ENCODE measurements at places on chromosomes 4 and X. TPM values are rescaled to one million over a fixed set of nuclear protein-coding genes. Genes with fewer than 3 reads are reported as not detected.

Gene CTAG1B
- not detected for polyA plus RNA-seq

Gene PCSK1N
- 0.67 TPM for polyA plus RNA-seq

DNA sequence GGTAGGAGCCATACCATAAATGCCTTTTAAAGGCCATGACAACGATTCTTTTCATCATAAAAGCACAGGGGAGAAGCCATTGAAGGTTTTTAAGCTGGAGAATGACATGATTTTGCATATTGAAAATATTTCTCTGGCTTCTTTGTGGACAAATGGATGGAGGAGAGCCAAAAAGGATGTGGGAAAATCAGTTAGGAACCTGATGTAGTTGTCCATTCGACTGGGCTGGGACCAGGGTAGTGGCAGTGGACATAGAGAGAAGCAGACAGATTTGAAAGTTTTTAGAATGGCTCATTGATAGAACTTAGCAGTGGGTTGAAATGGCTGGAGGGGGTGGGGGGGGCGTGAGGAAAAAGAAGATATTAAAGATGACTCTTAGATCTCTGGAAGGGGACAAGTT lies 19.7 kb upstream of the MSN start:
- DNase-seq, result no peak

Gene TCP11X2
- polyA plus RNA-seq, result not detected

GRCh38 chr4:16136311-16136710 lies 52.5 kb upstream of the PROM1 start:
- DNase-seq, result no peak

DNA sequence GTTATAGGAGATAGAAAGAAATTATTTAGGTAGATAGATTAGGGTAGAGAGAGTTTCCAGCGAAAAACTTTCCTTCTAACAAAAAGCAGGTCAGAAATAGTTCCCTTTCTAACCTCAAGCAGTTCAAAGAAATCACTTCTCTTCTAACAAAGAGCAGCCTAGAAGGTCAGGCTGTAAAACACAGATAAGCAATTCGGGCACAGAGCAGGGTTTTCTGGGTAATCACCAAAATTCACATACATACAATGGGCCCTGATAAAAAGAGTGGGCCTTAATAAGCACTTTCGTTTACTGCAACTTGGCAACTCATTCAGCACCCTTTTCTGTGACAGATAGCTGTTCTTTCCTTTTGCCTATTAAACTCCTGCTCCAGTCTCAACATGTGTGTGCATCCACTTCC lies 13.4 kb upstream of the NAF1 start:
- DNase-seq, result no peak

GRCh38 chrX:139889760-139890159 lies 43.1 kb downstream of the ATP11C start:
- DNase-seq, result no peak

DNA sequence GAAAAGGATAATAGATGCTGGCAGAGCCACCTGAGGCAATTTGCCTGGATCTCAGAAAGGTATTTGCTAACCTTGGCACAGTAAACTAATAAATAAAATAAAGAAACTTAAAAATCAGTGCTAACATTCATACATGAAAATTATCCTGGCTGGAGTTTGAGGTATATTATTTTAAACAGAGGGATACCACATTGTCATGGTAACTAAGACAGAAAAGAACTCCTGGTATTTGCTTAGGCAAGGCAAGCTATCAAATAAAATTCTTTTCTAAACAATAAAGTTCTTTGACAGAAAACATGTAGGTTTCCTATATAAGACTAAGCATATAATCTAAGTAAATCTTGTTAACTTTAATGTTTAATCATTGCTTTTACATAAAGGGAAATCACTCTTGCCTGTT lies 218.8 kb downstream of the MAGEB17 start:
- DNase-seq, result no peak

Gene MXRA5
- polyA plus RNA-seq, result 8.2 TPM

Gene CT45A1
- polyA plus RNA-seq, result not detected

GRCh38 chrX:25007059-25008053 lies 8.4 kb downstream of the ARX start:
- DNase-seq, result no peak

- DNase-seq, result peak; percentile 50
Observed at GRCh38 chrX:19904778-19905367, 17.5 kb upstream of the SH3KBP1 start.

- no peak for DNase-seq
Observed at GRCh38 chr4:105541420-105541819, 11.0 kb upstream of the ARHGEF38 start.

GRCh38 chr4:26039639-26040359 lies 125.8 kb downstream of the SMIM20 start:
- DNase-seq, result no peak

- no peak for DNase-seq
Observed at GRCh38 chr4:178081176-178081575, 638.9 kb upstream of the AGA start.

GRCh38 chrX:102934624-102935023 lies 2.4 kb upstream of the RAB40AL start:
- DNase-seq, result peak; percentile 2

GRCh38 chrX:148784856-148785255 lies 284.4 kb downstream of the AFF2 start:
- no peak for DNase-seq

Gene SORBS2
- 1.6 TPM for polyA plus RNA-seq

DNA sequence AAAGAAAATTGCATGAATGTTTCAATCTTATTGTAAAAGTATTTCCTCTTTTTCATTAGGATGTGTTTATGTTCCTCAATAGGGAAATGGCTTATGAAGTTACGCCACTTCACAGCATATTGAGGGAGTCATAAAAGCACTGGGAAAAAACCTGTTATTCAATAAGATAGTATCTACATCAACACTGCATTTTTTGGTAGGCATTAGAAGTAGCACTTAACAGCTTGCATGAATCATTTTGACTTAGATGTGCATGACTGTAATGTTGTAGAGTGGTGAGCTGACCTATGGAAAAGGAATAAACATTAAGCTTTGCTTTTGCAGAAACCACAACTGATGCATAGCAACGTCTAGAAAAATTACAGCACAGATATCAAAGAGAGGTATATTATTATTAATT lies 111.2 kb upstream of the GRXCR1 start:
- no peak for DNase-seq

Gene SSX4B
- polyA plus RNA-seq, result not detected

Gene CPZ
- 3.8 TPM for polyA plus RNA-seq

GRCh38 chrX:124726292-124726691 lies 379.9 kb downstream of the SH2D1A start:
- no peak for DNase-seq

- DNase-seq, result no peak
Observed at GRCh38 chr4:181870326-181870725, 372.9 kb upstream of the TENM3 start.

GRCh38 chrX:123215397-123216089 lies 31.5 kb downstream of the GRIA3 start:
- DNase-seq, result no peak

DNA sequence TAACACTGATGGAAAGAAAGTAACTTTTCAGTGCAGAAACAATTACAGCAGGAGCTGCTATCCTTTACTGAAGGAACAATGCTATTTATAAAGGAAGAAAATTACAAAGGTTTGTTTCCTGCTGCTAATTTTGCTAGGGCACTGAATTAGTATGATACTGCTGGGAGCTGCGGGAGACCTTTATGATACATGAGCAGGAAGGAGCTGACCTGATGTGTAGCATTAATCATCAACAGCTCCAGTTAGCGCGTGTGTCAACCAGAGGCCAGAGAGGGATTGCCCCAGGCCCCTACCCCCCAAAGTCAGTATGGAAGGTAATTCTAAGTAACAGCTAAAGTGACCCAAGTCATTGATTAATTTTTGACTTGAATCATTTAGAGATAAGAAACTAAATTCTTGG lies 728.9 kb downstream of the PCDH18 start:
- DNase-seq, result no peak

DNA sequence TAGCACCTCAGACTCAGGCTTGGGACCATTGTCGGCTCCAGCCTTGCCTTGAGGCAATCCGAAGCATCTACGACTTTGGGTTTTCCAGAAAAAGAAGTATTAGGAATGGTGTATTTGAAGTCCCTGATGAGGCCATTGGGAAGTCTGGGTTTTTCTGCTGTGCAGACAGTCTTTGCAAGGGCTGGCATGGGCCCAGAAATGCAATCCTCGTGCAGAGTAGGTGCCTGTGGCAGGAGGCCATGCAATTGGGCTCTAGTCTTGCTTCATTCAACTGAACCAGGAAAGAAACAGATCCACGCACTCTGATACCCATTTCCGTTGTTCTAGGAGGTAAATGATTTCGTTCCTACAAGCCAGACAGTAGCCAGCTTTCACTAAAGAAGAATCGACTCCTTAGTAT lies 12.4 kb downstream of the ZFP92 start:
- no peak for DNase-seq

DNA sequence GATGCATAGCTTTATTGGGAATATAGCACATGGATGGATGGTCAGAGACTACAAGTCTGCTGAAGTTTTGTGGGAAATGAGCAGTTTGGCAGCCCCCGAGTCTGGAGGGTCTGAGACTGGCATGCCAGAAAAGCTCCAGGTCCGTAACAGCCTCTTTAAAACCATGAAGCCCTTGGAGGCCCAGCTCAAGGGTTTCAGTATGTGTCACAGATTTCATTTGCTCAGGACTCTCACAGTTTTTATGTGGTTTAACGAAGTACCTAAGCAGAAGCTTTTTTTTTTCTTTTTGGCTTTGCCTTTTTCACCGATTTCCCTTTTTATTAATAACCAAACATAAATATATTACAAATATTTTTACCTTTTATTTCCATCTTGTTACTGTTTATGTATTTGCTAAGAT lies 30.6 kb upstream of the TMEM184C start:
- DNase-seq, result no peak

- no peak for DNase-seq
Observed at GRCh38 chr4:133102612-133103409, 46.3 kb upstream of the PCDH10 start.

GRCh38 chr4:188008377-188008776 lies 12.8 kb downstream of the ZFP42 start:
- DNase-seq, result no peak

DNA sequence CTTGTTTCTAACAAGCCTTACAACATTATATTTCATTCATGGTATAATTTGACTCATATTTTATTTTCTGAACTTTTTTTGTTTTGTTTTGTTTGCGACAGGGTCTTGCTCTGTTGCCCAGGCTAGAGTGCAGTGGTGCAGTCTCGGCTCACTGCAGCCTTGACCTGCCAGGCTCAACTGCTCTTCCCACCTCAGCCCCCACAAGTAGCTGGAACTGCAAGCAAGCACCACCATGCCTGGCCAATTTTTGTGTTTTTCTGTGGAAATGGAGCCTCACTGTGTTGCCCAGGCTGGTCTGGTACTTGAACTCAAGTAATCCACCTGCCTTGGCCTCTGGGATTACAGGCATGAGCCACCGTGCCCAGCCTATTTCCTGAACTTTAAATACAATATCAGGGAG lies 42.5 kb downstream of the GRID2 start:
- DNase-seq, result no peak

DNA sequence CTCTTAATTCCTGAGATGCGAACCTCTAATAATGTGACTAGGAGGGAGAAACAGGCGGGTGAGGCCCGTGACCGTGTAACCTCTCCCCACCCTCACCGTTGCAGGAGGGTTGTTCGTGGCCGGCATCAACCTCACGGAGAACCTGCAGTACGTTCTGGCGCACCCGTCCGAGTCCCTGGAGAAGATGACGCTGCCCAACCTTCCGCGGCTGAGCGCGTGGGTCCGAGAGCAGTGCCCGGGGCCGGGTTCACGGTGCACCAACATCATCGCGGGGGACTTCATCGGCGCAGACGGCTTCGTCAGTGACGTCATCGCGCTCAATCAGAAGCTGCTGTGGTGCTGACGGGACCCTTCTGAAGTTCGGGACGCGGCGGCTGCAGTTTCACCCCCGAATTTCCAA lies 17.8 kb downstream of the PLCXD1 start:
- no peak for DNase-seq

DNA sequence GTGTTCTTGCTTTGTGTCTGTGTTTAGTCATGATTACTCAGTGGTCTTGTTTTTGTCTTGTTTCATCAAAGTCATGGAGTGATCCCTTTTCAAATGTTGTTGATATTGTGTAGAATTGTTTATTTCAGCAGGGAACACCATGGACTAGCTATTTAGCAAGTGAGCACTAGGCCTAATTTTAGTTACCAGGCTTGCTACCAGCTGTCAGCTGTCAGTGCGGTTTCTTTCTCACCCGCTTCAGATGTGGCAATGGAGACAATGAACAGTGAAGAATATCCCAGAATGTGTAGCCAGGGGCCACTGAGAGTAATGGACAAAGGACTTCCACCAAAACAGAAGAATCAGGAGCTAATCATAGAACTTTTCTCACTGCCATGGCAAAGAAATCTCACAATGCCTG lies 432.8 kb upstream of the FMR1 start:
- DNase-seq, result no peak

- DNase-seq, result no peak
Observed at GRCh38 chr4:147104768-147105167, 159.1 kb upstream of the TTC29 start.

Gene IL21
- polyA plus RNA-seq, result not detected

Gene UCP1
- polyA plus RNA-seq, result not detected

DNA sequence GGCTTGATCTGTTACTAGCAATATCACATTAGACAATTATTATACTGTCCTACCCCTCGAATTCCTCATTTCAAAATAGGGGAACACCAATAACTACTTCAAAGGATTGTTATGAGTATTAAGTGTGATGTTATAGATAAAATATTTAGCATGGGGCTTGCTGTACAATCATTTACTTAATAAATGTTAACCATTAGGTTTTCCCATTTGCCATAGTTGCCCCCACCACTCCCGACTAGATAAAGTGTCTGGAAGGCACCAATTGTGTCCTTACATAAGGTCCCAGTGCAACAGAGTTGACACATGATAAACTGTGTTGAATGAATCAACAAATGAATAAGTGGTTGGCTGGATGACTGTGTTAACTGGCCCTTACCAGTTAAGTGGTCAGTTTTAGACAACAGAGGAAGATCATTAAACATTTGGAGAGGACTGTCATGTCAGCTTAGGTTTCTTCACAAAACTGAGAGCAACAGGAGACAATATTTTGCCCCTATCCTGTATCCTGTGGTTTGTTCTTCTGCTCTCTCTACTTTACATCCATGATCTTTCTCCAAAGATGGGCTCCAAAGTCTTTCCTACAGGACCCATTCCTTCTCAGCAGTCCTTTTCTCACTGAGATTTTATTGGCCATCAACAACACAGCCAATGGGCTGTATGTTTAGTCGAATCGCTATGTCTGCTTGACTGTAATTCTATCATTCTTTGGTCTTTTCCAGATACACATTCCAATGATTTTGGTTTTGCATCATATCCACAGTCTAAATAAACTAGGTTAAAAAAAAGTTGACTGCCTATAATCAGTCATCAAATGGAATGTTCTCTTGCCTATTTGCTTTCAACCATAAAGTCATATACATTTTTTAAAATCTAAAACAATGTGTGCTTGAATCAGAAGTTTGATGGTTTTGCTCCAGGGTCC lies 74.4 kb downstream of the RNF150 start:
- DNase-seq, result no peak

DNA sequence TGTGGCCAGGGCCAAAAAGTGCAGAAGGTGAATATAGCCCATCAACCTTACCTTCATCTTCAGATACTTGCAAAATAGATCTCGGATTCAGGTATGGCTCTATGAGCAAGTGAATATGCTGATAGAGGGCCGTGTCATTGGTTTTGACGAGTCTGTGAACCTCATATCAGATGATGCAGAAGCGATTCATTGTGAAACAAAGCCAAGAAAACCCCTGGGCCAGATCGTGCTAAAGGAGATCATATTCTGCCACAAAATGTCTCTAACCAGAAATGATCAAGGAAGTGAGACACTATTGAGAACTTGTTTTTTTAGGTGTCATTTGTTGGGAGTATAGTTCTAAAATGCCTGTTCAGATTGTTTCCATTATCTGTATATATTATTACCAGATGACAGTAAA lies 48.3 kb downstream of the PDK3 start:
- no peak for DNase-seq

GRCh38 chr4:185764876-185765275 lies 47.1 kb downstream of the SORBS2 start:
- no peak for DNase-seq

Data from small intestine (tissue), 16 donors.